Left renal pelvis (tissue), 4 donors: ENCODE measurements at places on chromosomes 16 and 17. TPM values are rescaled to one million over a fixed set of nuclear protein-coding genes. Genes with fewer than 3 reads are reported as not detected.

The ESRP2 gene
- 31.5 TPM for polyA plus RNA-seq

The ASGR2 gene
- polyA plus RNA-seq, result 0.92 TPM

The NECAB2 gene
- polyA plus RNA-seq, result 3.1 TPM

The MARVELD3 gene
- 0.67 TPM for polyA plus RNA-seq

The ST6GALNAC1 gene
- polyA plus RNA-seq, result 0.17 TPM

The ADCY9 gene
- polyA plus RNA-seq, result 8.7 TPM

The TRPV3 gene
- 1.6 TPM for polyA plus RNA-seq

The SPN gene
- 3.4 TPM for polyA plus RNA-seq

The ACADVL gene
- polyA plus RNA-seq, result 478 TPM

The MAPK7 gene
- polyA plus RNA-seq, result 33.1 TPM

The PERCC1 gene
- 0.25 TPM for polyA plus RNA-seq

The KRTAP3-1 gene
- polyA plus RNA-seq, result not detected

The SLC47A1 gene
- 14.7 TPM for polyA plus RNA-seq

The LGALS9B gene
- polyA plus RNA-seq, result not detected

The KCNAB3 gene
- 16.1 TPM for polyA plus RNA-seq

The CCL1 gene
- polyA plus RNA-seq, result not detected

The EMP2 gene
- polyA plus RNA-seq, result 32.6 TPM

The PIRT gene
- polyA plus RNA-seq, result 0.06 TPM

The CSF3 gene
- polyA plus RNA-seq, result not detected

The ANKS3 gene
- polyA plus RNA-seq, result 36.0 TPM
